ENCODE measurements at places on chromosomes 13 and 19.

GRCh38 chr13:41528021-41528420, 70.7 kb downstream of the RGCC start:
- DNase-seq = no peak

DNA sequence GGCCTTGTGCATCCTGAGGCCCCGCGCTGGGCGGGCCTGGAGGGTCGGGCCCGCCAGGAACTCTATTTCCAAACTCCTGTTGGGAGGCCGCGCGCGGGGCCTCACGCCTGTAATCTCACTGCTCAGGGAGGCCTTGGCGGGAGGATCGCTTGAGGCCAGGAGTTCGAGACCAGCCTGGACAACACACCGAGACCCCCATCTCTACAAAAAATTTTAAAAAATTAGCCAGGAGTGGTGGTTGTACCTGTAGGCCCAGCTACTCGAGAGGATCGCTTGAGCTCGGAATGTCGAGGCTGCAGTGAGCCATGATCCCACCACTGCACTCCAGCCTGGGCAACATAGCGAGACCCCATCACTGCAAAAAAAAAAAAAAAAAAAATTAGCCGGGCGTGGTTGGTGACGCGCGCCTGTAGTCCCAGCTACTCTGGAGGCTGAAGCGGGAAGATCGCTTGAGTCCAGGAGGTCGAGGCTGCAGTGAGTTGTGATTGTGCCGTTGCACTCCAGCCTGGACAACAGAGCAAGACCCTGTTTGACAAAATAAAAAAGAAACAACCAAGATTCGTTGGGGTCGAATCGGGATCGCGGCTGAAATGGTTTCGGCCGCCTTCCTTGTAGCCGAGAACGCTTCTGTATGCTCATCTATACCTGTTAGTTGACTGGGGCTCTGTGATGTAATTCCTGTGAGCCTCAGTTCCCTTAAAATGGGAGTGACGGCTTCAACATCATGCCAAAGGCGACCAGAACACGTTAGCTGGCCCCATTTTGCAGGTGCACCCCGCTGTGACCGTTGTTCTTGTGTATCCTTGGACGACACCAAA, 636 bp downstream of the SF3A2 start:
- no peak for DNase-seq

GRCh38 chr19:45670670-45671453, 2.8 kb downstream of the GIPR start:
- peak; percentile 83 for DNase-seq

DNA sequence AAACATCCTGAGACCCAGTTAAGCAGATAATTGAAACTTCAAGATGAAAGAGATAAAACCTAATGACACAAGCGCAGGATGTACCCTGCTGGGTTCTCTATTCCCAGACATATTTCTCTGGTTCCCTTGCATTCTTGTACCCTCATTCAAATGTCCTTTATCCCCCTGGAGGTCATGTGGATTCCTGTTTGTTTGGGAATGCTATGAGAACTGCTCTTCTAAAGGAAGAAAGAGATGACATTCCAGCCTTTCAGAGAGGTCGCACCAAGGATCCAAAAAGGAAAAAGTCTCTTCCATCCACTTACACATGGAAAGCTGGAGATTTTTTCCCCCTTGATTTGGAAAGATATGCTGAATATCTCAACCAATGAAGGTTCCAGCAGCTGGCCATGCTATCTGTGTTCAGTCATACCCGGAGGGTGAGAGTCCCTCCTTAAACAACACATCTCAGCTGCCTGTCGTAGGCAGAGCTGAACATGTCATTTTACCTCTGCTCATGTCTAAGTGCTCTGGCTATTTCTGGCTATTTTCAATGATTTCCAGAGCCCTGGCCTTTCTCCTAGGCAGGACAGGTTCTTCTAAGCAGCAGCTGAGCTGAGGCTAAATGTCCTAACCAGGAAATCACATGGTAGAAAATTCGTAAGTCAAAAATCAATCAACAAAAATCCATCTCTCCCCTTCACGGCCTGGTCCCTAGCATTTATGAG, 52.5 kb downstream of the C13orf42 start:
- no peak for DNase-seq

DNA sequence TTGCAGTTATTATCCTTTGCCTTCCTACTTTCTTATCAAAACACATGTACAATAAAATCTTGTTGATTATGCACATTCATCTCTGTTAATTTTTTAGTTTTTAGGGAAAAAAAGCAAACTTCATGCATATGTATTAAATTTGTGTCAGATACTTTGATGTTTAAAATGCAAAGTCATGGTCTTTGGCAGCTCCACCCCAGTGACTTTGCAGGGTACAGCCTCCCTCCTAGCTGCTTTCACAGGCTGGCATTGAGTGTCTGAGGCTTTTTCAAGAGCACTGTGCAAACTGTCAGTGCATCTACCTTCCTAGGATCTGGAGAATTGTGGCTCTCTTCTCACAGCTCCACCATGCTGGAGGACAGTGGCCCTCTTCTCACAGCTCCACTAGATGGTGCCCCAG, 1988.1 kb upstream of the PCDH20 start:
- DNase-seq = no peak

- DNase-seq = no peak
These were observed 5.8 kb upstream of the FLT3LG start for GRCh38 chr19:49468199-49468598.

GRCh38 chr19:1847684-1848398, 442 bp downstream of the REXO1 start:
- DNase-seq = no peak

DNA sequence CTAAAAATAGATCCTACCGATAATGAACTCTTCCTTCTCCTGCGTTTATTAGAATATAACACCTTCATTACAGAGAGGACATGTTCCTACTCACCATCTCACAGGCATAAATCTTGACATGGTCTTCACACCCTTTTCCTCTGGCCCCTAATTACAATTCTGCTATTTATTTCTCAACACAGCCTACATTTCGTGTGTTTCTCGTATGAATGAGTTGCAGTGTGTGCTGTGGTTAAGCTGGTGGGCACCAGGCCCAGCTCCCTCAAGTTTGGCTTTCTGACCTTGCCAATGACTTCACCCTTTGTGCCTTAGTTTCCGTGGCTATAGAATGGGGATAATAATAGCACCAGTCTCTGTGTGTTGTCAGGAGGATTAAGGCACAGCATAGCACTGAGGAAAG, 12.3 kb upstream of the KATNAL1 start:
- DNase-seq = no peak

- DNase-seq = peak; percentile 33
These were observed 5.5 kb downstream of the PIK3R2 start for GRCh38 chr19:18158467-18158866.

DNA sequence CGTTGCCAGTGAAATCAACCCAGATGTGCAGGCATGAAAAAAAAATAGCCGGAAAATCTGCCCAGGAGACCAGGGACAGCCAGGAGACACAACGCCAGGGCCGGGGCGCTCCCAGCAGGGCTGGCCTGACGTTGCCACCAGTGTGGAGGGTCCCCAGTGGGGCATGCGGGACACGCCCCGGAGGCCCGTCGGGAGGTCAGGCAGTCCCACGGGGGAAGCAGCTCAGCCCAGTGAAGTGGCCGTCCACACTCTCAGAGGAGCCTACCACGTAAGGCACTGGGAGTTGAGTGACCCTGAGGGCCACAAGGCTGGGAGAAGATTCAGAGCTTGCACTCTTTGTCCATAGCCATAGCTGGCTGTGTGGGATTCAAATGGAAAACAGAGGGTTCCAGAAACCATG, 53.2 kb upstream of the GAS6 start:
- no peak for DNase-seq

- no peak for DNase-seq
These were observed 68.2 kb downstream of the CACNA1A start for GRCh38 chr19:13437919-13438618.

- no peak for DNase-seq
These were observed 3.2 kb upstream of the ZNF850 start for GRCh38 chr19:36775768-36776167.

GRCh38 chr13:84870190-84870589, 929.0 kb downstream of the SLITRK6 start:
- DNase-seq = no peak

- no peak for DNase-seq
These were observed 5.1 kb upstream of the GTF3A start for GRCh38 chr13:27419328-27419727.

GRCh38 chr19:11137542-11138384, 17.8 kb downstream of the SPC24 start:
- DNase-seq = peak; percentile 68

GRCh38 chr13:63463782-63464610, 2048.3 kb upstream of the PCDH20 start:
- no peak for DNase-seq

- DNase-seq = no peak
These were observed 1.5 kb upstream of the DAND5 start for GRCh38 chr19:12967907-12968306.

DNA sequence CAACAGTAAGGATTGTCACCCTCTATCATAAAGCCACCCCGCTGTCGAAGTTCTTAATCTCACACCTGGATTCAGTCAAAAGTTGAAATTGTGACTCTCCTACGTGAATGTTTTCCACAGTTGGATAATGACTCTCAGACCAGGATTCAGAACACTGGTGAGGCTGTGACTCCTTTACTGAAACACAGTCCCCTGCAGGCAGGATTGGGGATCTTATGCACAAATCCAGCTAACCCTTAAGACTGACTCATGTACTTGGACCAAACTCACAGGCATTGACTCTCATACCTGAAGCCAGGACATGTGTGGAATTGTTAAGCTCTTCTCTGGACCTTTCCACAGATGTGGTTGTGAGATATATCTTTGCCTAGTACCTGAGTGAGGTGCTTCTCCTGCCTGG, 46.8 kb downstream of the ZNF85 start:
- no peak for DNase-seq

- no peak for DNase-seq
These were observed 180.2 kb downstream of the RGCC start for GRCh38 chr13:41637586-41637985.

- no peak for DNase-seq
These were observed 9.6 kb downstream of the PLEKHG2 start for GRCh38 chr19:39422020-39422419.

GRCh38 chr13:84132491-84132890, 250.2 kb upstream of the SLITRK1 start:
- DNase-seq = no peak

GRCh38 chr13:29532821-29533220, 62.7 kb downstream of the SLC7A1 start:
- DNase-seq = no peak

- no peak for DNase-seq
These were observed 25.3 kb downstream of the HTR2A start for GRCh38 chr13:46871557-46871956.

DNA sequence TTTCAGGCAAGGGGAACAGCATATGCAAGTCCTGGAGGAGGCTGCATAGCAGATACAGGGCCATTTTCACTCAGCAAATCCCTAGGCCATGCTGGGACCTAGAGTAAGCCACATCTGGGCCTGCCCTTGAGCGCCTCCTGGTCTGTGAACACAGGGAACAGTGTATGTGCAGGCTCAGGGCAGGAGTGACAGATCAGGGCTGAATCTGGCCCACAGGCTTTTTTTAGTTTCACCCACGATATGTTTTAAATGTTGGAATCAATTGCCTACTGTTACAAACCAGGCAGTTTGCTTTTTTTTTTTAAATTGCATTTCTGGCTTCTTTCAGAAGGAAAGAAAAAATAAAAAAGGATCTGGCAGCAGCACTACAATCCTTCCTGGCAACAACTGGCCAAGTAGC, 1.5 kb upstream of the TMEM145 start:
- no peak for DNase-seq

DNA sequence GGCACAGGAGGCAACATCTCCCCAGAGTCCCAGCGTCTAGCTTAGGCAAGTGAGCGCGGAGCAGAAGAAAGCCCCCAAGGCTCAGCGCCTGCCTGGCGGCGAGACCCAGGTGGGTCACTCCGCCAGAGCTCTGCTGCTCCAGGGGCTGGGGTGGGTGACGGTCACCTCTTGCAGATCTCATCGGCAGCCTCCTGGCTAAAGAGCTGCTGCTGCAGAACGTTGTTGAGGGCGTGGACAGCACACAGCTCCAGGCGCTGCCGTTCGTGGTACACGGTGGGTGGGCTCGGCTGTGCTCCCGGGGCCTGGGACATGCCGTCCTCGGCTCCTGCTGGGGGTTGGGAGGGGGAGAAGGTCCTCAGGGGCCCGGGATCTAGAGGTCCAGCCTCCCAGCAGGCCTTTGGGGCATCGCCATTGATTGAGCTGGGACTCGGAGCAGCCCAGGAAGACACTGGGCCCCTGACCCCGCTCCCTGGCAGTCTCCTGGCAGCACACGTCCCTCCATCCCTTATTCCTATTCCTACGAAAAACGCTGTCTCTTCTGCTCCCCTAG, 795 bp downstream of the JOSD2 start:
- DNase-seq = no peak

DNA sequence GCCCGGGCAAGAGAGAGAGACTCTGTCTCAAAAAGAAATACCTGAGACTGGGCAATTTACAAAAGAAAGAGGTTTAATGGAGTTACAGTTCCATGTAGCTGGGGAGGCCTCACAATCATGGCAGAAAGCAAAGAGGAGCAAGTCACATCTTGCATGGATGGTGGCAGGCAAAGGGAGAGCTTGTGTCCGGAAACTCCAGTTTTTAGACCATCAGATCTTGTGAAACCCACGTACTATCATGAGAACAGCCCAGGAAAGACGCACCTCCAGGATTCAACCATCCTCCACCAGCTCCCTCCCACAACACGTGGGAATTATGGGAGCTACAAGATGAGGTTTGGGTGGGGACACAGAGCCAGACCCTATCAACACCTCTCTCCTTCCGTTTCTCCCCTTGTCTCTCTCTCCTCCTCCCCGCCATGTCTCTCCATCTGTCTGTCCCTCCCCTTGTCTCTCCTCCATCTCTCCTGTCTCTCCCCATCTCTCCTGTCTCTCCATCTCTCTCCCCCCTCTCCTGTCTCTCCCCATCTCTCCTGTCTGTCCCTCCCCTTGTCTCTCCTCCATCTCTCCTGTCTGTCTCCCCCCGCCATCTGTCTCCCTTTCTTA, 10.0 kb downstream of the POLR2E start:
- no peak for DNase-seq

- DNase-seq = no peak
These were observed 80.3 kb upstream of the FRY start for GRCh38 chr13:31951215-31951678.

DNA sequence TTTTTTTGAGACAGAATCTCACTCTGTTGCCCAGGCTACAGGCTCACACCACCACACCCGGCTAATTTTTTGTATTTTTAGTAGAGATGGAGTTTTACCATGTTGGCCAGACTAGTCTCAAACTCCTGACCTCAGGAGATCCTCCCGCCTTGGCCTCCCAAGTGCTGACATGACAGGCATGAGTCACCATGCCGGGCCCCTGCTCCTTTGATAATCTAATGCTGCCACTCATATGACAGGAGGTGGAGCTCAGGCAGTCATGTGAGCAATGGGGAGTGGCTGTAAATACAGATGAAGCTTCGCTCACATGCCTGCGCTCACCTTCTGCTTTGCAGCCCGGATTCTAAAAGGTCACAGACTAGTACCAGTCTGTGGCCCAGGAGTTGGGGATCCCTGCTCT, 25.1 kb downstream of the ARHGEF18 start:
- peak; percentile 46 for DNase-seq

- no peak for DNase-seq
These were observed 133.3 kb downstream of the USP12 start for GRCh38 chr13:27038323-27038722.

GRCh38 chr19:18741124-18742121, 49.7 kb downstream of the COMP start:
- no peak for DNase-seq

Data from hematopoietic multipotent progenitor cell treated with erythropoietin and hydrocortisone succinate and interleukin-3 and kit ligand, for 15 days (in vitro differentiated cells).